Progenitor cell of endocrine pancreas (in vitro differentiated cells): ENCODE measurements at places on chromosomes 3 and 15.

- DNase-seq = no peak
Observed at GRCh38 chr3:132378846-132379245, 38.5 kb upstream of the DNAJC13 start.

- DNase-seq = no peak
Observed at GRCh38 chr3:33372218-33373081, 67.8 kb downstream of the UBP1 start.

DNA sequence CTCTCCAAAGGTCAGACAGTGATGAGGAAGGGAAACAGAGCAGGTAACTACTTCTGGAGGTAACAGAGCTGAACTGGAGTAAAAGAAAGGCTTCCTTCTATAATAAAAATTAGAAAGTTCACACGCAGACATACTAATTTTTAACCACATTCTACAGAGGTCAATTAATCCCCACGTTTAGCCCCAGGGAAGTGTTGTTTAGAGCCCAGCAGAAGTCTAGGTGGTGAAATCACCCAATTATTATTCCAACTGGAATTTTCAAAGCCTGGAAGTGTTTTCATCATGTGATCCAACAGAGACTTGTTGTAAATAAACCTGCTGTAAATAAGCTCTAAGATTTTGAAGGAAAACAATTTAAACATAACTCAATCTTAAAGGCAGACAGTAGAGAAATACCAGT, 6.8 kb downstream of the ALDH1A2 start:
- DNase-seq = no peak

DNA sequence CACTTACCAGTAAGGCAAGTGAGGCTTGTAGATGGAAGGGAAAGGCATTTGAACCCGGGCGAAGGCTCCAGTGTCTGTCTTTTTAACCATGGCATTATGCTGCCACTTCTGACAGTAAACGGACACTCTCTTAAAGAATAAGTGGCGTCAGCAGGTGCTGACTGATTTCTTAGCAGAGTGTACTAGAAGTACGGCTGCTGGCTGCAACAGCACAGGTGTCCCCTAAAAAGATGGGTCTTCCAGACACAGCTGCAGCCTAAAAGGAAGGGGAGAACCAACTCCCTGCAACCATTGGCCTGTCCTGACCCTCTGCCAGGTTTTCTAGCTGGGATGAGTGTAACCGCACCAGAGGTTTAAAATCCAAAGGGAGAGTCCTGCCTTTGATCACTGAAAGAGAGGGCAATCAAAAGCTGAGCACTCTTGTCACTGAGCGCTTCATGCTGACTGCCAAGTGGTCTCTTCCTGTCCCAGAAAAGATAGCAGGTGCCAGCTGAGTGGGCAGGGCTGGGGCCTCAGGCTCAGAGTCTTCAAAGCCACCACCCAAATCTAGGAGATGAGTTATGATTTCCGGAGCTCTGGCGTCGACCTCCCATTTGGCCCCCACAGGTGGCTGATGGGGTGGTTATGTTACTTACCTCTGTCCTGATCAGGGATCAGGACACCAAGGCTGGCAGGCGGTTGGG, 255.8 kb downstream of the SLCO3A1 start:
- no peak for DNase-seq

DNA sequence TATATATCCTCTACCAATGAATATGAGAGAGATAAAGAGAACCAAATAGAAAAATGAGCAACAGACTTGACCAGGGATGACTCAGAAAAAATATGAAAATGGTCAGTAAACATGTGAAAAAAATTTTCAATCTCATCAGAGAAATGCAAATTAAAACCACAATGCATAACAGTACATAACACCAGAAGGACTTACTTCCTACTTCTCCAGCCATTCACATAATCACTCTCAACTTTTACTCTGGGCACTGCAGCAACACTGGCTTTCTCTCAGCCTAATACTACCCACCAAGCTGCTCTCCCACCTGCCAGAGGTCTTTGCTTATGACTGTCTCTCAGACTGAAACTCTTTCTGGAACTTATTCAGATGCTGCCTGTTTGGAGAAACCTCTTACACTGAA, 49.4 kb downstream of the DPH6 start:
- DNase-seq = no peak

DNA sequence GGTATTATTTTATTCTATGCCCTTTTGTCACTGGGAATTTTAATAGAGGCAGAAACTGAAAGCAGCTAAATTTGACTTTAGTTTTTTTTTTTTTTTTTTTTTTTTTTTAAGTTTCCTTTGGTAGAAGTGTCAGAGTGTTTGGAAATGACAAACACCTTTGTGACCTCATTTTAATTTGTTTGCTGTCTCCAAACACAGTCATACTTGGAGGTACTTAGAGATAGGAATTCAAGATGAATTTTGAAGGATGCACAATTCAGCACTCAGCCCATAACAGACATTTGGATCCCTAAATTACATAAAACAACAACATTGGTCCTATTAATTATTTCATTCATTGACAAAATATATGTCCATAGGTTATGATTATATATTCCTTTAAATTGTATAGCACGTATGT, 43.4 kb upstream of the NAALADL2 start:
- DNase-seq = no peak

DNA sequence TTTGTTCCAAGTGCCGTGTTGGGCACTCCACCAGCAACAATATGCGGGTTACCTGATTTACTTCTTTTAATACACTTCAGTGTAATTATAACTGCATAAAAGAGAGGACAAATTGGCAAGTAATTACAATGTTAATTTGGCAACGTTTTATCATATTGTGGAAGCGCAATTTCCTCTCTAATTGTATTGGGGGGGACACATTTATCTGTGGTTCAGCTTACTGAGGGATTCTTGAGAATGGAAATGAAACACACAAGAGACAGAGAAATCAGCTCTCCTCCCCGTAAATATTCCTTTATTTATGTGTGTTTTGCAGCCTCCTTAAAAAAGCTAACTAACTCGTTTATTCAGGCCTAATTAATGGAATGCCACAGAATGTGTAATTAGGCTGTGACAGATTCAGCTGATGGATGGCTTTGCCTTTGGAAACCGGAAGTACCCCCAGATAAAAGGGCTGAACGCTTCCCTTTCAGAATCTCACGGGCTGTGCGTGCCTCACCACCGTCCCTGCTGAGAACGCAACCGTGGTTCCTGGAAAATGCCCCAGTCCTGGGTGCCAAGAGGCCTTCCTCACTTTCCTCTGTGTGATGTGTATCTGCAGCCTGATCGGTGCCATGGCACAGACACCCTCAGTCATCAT, 247.1 kb upstream of the ST8SIA2 start:
- DNase-seq = no peak

DNA sequence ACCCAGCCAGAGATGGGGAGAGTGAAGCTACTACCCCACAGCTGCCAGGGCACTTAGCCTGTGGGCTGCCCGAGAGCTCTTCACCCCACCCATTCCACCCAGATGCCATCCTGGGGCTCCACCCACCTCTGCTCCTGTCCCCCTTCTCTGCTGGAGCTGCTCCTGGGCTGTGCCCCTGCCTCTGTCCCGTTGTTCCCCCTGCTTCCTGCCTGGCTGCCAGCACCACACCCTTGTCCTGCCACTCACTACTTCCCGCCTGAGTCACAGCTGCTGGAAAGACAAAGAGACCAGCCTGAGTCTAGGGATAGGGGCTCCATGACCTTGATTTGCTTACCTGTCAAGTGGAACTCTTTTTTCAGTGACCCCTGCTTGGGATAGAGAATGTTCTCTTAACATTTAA, 12.4 kb downstream of the GNAI2 start:
- DNase-seq = no peak

DNA sequence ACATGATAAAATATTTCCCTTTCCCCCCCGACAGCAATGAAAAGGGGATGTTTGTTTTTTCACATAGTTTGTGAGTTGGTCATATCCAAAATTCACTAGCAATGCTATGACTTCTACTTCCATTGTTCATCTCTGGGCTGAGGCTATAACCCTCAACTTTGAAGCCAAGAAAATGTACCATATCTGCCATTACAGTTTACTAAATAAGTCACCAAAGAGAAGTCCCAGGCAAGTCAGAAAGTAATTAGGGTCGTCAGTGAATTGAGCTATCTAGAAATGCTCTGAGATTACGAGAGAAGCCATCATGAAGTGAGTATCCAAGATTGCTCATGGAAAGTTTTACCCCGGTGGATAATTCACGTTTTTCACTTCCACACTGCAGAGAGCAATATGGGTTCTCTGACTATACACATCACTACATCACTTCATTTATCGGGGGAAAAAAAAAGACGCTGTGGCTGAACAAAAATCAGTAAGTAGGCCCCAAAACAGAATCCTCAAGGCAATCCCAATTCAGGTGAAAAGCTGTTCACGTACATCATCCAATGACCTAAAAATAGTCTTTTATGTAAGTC, 1.4 kb downstream of the PEAK1 start:
- no peak for DNase-seq

DNA sequence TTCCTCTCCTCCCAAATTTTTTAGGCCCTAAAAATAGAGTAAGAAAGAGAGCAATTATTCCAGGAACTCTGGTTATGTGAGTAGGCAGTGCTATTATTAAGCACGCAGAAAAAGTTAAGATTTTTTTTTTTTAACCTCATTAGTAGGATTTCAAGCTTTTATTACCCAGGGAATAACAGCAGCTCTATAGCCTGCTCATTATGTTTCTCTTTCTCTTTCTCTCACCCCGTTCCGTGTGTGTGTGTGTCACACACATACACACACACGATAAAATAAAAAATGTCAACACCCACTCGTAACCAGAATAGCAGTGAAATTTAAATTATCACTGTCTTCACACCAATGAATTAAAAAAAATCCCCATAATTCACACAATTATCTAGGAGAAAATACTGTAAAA, 30.3 kb downstream of the GADL1 start:
- no peak for DNase-seq

DNA sequence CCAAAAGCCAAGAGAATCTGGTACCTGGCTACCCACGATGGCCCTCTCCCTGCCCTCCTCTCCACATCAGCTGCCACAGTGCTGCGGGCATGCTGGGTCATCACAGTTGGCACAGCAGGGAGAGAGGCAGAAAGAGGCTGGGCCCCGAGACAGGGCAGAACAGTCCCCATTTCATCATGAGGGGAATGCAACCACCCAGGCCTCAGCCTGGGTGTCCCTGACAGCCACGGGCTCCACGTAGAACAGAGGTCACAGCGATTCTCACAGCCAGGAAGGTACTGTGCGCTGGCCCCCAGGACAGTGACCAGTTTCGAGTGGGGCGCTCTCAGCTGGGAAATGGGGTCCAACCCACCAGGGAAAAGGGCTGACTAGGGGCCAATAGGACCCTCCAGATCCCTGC, 6.3 kb downstream of the LIPC start:
- no peak for DNase-seq

DNA sequence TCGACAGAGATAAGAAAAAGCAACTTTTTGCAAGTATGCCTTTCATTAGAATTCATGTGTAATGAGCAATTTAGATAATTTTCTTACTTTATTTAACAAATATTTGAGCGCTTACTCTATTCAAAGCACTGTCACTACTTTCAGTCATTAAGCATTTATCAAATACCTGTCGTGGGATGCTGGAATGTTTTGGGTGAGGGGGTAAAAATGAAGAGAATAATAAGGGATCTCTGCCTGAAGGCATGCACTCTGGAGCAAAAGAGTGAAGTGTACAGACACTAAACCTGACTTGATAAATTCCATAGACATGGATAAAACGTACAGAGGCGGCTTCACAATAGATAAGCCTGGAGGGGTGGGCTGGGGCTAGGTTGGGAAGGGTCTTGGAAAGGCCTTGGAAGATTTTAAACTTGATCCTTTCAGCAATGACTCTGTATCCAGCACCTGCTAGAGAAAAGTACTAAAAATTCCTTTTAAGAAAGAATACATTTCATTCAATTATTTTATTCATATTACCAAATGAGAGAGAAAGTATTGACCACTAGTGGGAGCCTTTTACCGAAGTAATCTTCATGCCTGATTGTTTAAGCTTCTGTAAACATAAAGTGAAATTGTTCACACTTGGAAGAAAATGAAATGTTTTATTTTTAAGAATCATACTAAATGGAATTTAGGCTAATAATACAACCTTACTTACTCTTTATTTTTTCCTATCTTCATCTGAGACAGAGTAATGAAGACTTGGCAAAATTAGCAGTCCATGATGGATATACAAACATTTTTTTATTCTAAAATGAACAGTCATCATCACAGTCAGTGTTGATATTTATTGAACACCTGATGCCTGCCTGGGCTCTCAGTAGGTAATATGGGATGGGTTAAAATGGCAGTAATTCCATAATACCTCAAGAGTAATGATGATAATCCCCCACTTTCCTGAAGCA, 113.2 kb downstream of the PPP2R3A start:
- DNase-seq = no peak

DNA sequence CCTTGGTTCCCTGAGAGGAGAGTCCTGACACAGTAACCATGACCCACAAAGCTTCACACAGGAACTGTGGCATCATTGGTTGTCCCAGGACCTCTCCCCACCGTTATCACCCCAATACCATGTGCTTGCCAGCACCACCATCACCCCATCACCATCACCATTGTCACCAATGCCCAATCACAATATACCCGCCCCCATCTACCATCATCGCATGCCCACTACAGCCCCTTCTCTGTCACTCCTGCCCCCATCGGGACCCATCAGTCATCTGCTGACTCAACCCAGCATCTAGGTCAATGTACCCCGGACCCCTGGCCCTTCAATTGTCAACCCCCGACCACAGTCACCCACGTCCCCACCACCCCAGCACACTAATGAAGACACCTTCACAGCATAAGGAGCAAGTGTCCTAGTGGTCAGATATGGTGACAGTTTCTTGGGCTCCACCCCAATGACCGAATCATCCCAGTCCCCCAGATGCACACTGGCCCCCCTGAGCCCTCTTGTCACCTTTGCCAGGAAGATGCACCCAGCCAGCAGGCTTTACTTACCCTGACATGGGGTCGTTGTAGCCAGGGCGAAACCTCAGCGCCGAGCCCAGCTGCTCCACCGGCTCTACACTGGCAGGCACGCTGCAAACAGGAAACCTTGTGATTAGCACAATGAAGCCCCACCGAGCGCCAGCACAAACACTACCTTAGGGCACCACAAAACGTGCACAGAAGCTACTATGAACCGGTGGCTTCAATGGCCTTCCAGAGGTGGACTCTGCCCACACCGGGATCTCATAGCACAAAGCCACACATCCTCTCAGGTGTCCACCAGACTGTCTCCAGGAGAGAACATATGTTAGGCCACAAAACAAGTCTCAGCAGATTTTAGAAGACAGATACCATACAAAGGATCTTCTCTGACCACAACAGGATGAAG, 25.1 kb downstream of the SHISA5 start:
- DNase-seq = no peak

- no peak for DNase-seq
Observed at GRCh38 chr3:129596194-129597086, 10.0 kb downstream of the PLXND1 start.

GRCh38 chr3:36989005-36989404, 3.9 kb downstream of the EPM2AIP1 start:
- DNase-seq = no peak

GRCh38 chr3:190911382-190911781, 48.9 kb upstream of the GMNC start:
- DNase-seq = no peak

GRCh38 chr15:35170207-35170606, 85.1 kb upstream of the NANOGP8 start:
- no peak for DNase-seq

- DNase-seq = no peak
Observed at GRCh38 chr3:30475038-30475808, 131.2 kb upstream of the TGFBR2 start.
